ENCODE measurements at places on chromosomes 7 and 10.

DNA sequence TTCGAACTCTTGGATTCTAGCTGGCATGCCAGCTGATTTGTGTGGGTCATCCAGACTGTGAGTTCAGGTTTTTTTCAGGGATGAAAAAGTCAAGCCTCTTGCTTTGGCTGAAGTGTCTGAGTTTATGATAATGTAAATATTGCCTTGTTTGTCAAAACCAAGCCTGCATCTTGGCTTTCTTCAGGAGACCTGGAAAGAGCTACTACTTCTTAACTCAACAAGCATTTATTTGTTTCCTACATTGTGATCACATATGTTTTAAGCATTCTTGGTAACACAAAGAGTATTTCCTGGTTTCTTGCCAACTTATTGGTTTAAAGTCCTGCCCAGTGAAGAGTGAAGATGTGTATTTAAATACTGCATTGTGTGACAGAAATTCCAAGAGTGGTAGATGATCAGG, 407.1 kb downstream of the LRMDA start:
- DNase-seq, result no peak

DNA sequence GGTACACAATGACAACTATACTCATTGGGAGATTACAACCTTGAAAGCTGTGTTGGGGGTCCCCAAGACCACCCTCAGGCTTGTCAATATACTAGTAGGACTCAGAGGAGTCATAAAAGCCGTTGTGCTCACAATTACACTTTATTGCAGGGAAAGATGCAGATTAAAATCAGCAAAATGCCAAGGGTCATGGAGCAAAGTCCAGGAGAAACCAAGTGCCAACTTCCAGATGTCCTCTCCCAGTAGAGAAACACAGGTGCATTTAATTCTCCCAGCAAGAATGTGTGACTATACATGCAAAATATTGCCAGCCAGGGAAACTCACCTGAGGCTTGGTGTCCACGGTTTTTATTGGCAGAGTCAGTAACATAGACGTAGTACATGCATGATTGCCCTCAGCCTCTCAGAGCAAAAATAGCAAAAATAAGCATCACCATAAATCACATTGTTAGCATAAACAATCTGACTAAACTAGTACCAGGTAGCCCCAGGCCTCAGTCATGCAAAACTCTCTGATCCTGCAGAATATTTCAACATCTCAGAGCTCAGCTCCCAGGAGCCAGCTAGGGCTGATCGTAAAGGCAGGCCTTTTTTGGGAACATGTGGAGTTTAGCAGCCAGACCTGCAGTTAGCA, 50.7 kb downstream of the VIM start:
- no peak for DNase-seq

DNA sequence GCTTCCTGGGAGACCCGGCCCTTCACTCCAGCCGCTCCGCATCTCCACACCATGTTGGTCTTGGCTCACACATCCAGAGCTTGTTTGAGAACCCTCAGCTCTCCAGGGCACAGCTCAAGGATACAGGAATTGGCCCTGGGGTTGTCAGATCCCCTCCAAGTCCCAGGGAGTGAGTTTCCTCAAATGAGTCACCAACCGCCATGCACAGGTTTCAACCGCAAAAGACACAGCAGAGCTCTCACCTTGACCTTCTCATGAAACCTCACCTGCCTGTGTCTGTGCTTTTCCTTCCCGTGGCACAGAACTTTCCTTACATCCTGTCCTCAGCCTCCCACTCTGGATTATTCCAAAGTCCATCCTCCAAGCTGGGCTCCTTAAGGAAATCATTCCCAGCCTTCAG, 20.6 kb downstream of the AZGP1 start:
- no peak for DNase-seq

GRCh38 chr7:17598846-17599245, 300.4 kb downstream of the AHR start:
- DNase-seq, result no peak

- no peak for DNase-seq
These were observed 29.2 kb downstream of the GSDME start for GRCh38 chr7:24728121-24728500.

GRCh38 chr10:64529003-64529350, 1007.8 kb downstream of the REEP3 start:
- DNase-seq, result no peak

DNA sequence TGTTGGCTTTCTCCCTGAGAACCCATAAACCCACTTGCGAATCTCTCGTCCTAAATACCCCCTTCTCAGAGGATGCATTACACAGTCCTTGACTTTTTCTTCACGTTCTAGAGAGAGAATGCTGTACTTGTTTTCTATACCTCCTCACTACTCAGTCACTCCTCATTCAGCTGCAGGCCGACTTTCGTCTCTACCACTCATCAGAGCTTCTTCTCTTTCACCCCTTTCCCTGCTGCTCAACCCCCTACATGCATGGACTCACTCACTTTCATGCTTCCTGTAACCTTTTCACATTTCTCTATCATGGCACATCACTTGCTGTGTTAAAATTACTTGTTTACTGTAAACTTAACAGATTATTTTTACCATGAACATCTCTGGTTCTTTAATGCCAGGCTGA, 19.8 kb downstream of the MDFIC start:
- DNase-seq, result no peak

DNA sequence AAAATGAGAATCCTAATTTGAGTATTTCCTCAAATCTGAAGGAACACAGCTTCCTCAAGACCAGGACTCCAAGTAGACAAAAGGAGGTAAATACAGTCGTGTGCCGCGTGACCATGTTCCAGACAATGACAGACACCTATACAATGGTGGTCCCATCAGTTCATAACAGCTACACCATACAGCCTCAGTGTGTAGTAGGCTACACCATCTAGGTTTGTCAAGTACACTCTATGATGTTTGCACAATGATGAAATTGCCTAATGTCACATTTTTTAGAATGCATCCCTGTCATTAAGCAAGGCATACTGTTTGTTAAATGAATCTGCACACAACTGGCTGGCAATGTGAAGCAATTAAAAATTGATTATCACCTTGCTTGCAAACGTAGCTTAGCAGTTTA, 107.9 kb downstream of the PROSER2 start:
- DNase-seq, result no peak

DNA sequence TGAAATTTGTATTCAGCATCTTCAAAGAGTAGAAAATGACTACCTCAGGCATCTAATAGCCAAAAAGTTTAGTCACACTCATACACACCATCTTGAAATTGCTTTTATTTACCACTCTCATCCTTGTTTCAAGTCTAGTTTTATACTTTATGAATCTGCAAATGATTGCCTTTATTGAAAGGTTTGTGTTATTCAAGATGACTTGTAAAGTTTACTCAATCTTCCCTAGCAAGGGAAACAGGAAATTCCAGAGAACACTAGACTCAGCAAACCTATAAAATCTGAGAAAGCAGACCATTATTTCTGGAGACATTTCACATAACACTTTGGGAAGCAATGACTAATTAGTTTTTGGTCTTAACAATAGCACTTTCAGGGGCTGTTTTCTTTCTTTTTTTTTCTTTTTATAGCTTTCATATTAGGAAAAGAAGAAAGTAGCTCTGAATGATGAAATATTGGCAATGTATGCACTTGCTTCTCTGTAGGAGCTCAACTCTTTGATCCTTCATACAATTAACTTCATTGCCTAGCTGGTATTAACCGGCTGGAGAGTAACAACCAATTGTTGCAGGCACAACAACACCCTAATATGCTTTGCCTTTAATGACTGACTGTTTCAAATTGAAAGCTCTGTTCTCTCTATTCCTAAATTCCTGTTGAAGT, 68.9 kb upstream of the HDAC9 start:
- DNase-seq, result no peak

- no peak for DNase-seq
These were observed 72.2 kb upstream of the ABLIM1 start for GRCh38 chr10:114730291-114730690.

- DNase-seq, result no peak
These were observed 215.1 kb downstream of the FOXP2 start for GRCh38 chr7:114629762-114630161.

GRCh38 chr7:73851410-73852338, 9.3 kb upstream of the TMEM270 start:
- DNase-seq, result peak; percentile 65

DNA sequence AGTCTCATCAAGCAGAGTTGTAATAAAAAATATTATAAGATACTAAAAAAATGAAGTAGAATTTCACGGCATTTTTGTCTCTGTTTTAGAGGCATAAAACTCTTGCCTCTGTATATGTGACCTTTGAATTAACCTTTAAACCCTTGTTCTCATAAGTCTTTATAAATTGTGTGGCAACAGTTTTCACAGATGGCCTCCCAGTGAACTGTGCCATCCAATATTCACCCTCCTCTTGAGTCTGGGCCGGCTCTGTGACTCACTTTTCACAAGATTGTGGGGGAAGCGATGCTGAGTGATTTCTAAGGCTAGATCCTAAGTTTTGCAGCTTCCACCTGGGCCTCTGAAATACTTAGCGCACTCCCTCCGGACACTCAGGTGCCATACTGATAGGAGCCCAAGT, 4.6 kb upstream of the USP6NL start:
- no peak for DNase-seq

DNA sequence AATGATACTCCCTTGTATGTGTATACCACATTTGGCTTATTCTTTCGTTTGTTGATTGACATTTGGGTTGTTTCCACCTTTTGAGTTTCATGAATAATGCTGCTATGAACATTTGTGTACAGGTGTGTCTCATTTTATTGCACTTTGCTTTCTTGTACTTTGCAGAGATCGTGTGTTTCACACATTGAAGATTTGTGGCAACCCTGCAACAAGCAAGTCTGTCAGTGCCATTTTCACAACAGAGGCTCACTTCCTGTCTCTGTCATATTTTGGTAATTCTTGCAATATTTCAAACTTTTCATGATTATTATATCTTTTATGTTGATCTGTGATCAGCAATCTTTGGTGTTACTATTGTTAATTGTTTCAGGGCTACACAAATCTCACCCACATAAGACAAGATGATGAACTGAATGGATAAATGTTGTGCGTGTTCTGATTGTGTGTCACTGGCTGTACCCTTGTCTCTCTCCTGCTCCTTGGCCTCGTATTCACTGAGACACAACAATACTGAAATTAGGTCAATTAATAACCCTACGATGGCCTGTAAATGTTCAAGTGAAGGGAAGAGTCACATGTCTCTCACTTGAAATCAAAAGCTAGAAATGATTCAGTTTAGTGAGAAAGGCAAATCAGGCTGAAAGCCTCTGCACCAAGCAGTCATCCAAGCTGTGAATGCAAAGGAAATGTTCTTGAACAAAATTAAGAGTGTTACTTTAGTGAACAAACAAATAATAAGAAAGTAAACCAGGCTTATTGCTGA, 133.6 kb upstream of the JCAD start:
- no peak for DNase-seq

GRCh38 chr10:31757831-31758230, 170.8 kb downstream of the ARHGAP12 start:
- no peak for DNase-seq

- no peak for DNase-seq
These were observed 146.0 kb upstream of the ADO start for GRCh38 chr10:62658516-62658915.

DNA sequence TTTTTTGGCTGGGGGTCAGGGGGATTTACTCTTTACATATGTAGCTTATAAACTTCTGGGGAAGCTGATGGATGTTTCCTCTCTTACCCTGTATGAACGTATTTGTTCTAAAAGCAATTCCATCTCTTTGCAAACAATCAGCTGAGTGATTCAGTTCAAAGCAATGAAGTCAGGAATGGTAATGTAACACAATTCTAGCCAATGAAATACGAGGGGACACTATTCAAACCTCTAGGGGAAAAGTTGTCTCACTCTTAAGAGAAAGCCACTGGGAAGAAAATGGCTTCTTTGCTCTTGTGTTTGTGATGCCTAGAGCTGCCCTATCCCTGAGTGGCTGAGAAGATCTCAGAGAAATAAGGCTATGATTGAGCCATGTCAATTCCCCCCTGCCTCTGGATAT, 134.8 kb upstream of the SEMA3C start:
- no peak for DNase-seq

GRCh38 chr7:97851683-97852082, 20.5 kb downstream of the ASNS start:
- DNase-seq, result no peak

DNA sequence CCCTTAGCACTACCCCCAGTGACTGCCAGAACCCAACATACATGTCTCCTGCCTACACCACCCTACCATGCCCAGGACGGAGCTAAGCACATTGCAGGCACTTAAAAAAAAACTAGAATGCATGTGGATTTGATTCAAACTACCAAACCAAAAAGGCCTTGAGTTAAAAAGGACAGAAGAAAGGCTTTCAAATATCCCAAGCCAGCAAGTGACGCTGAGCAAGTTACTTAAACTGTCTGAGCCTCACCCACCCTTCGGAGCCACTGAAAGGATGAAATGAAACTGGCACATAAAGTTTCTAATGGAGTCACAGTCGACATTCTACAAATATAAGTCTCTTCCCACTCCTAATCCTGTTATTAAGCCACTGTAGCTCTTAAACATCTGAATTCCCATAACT, 1.8 kb downstream of the CPXM2 start:
- DNase-seq, result no peak

DNA sequence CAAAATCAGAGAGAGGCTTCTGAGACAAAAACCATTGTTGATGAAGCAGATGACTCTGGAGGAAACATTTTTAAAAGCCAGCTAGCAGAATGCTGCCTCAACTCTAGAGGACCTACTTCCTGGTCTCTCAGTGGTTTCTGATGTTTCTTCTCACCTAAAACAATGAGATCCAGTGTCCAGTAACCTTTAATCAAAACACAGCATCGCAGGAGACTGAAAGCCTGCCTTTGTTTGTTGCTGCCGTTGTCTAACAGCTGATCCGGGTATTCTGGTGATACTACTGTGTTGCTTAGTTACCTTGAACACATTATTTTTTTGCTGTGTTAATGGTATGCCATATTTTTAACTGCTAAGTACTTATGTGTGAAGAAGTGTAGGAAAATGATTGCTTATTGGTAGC, 70.9 kb downstream of the WIPF3 start:
- no peak for DNase-seq

DNA sequence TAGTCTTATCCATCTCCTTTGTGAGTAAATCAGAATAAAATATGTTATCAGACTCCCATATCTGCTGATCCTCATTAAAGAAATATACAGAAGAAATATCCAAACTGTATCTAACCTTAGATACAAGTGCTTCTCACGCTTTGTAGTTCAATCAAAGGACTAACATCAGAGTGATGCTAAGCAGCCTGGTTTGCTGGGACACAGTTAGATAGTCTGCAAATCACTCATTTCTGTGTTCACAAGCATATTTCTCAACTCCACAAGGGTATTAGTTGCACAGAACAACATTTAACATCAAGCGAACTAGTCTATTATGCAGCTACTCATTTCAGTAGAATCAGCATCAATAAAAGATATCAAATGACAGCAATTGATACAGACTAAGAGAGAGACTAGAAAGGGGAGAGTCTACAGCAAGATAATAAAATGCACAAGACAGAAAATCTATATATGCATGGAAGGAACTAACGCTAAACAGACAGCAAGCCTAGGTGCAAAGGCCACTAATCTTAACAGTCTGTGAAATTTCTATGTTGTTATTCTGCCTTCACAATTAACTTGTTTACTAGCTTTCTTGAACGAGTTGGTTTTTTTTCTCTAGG, 30.0 kb downstream of the DNAJC12 start:
- no peak for DNase-seq

GRCh38 chr7:2863461-2864066, 19.5 kb upstream of the GNA12 start:
- peak; percentile 74 for DNase-seq

GRCh38 chr10:104209575-104210198, 22.5 kb downstream of the CFAP43 start:
- peak; percentile 48 for DNase-seq

- no peak for DNase-seq
These were observed 227.8 kb upstream of the LRRTM3 start for GRCh38 chr10:66698069-66698468.

GRCh38 chr7:2198206-2198605, 34.5 kb downstream of the MAD1L1 start:
- DNase-seq, result no peak
